Activated T-helper 9 cell treated with anti-CD3 and anti-CD28 coated beads, Interleukin-2, amount 50 U/mL, for 16 hours (primary cell): ENCODE measurements at places on chromosomes 2 and 18.

DNA sequence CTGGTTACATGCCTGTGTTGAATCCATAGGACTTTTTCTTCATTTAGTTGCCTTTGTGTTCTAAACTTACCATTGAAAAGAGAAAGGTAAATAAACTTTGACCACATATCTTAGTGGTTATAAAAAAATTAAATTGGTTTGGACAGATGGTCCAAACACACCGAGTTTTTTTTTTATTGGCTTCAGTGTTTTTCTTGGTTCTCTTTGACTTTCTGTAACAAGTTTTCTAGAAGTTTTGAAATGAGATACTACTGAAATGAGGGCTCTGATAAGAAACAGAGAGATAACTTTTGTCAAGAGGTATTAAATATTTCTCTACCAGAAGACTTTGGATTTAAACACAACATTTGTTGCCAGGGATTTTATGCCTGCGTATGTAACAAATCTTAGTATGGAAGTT is 20.7 kb downstream of the SPTBN1 start:
- DNase-seq, result no peak

DNA sequence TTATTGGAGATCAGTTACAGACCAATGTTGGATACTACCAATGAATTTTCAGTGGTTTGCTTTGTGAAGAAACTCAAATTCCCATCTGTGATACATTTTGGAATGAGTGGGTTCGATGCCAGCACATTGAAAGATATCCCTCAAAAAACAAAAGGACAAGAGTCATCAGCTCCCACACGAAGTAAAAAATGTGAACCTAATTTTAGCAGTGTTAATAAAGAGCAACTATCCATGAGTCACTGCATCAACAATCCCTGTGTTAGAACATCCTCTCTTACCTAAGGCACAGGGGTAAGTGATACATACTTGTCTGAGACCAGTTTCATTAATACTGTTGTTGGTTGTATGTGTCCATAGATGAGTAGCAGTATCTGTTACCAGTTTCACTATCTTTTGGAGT is 551.8 kb upstream of the SOX11 start:
- no peak for DNase-seq

- DNase-seq, result no peak
These were observed 157.4 kb downstream of the SOX11 start for GRCh38 chr2:5849562-5849961.

DNA sequence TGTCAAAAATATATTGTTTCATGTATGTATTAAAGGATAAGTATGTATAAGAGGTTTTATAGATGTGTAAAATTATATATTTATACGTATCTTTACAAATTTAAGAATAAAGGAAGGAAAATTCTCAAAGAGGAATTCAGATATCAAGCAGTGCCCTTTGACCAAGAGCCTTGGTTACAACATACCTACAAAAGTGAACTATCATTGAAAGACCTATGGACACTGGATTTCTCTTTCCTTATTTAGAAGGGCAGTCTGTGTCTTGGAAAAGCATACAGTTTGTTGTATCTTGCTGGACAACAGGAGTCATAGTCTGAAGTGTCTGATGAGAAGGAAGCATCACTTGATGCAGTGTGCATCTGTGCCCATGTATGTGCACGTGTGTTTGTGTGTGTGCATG is 21.8 kb upstream of the USP40 start:
- no peak for DNase-seq

GRCh38 chr2:46416739-46417403 is 62.5 kb upstream of the TMEM247 start:
- DNase-seq, result no peak

DNA sequence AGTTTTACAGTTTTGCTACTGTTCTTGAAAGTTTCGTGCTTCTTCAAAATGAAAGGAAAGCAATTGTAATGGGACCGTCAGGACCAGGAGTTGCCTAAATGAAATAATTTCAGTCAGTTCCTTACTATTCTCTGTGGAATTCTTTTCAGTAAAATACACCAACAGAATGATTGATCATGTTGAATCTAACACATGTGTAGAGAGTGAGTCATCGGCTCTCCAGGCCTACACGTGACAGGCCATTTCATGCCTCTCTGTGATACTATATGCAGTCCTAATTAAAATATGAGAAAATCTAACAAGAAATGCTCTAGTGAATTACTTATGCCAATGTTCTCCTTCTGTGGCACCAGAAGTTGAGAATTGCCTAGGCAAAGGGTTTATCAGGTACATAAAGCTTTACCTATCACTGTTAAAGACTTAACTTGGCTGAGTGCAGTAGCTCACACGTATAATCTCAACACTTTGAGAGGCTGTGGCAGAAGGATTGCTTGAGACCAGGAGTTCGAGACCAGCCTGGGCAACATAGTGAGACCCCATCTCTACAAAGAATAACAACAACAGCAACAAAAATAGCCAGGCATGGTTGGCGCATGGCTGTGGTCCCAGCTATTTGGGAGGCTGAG is 199.4 kb downstream of the LRRTM1 start:
- DNase-seq, result no peak

- DNase-seq, result no peak
These were observed 76.0 kb downstream of the EMX1 start for GRCh38 chr2:72993147-72993932.

GRCh38 chr2:15642815-15643500 is 51.3 kb downstream of the DDX1 start:
- no peak for DNase-seq

- DNase-seq, result no peak
These were observed 39.1 kb upstream of the FAM136A start for GRCh38 chr2:70340761-70341476.

GRCh38 chr2:173232956-173233744 is 121.5 kb upstream of the CDCA7 start:
- DNase-seq, result no peak

- DNase-seq, result no peak
These were observed 8.7 kb downstream of the CEP68 start for GRCh38 chr2:65064728-65065552.

- DNase-seq, result no peak
These were observed 1517.5 kb upstream of the PIK3C3 start for GRCh38 chr18:40437517-40437916.

GRCh38 chr2:134142903-134143302 is 111.0 kb upstream of the MGAT5 start:
- no peak for DNase-seq

- DNase-seq, result no peak
These were observed 317.3 kb downstream of the CELF4 start for GRCh38 chr18:37248281-37248680.

DNA sequence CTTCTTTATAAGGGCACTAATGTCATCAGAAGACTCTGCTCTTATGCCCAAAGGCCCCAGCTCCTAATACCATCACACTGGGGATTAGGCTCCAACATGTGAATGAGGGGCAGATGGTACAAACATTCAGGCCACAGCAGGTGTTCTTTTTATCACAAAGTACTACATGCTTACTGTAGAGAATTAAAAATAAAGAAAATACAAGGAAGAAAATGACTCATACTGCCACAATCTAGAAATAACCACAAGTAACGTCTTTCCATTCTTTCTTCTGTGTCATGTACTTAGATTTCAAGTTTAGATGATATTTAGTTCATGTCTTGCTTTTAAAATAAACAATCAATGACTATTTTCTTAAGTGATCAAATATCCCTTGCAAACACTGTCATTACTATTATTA is 100.3 kb upstream of the NEDD4L start:
- DNase-seq, result no peak

GRCh38 chr2:85854166-85854509 is 34.7 kb downstream of the ST3GAL5 start:
- no peak for DNase-seq

DNA sequence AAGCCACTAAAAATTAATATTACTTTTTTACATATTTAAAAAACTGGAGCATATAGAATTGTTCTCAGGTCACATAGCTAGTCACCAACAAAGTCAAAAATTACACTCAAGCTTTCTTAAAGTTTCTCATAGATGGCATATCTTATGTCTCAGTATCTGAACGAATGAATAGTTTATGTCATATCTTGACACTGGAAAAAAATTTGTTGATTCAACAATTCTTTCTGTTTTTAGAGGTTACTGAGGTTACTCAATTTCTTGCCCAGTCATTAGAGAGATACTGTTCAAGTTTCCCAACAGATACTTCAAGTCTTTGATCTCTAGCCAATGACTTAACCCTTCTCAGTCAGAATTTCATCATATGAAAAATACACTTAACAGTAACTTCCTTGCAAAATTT is 113.1 kb upstream of the XIRP2 start:
- no peak for DNase-seq

DNA sequence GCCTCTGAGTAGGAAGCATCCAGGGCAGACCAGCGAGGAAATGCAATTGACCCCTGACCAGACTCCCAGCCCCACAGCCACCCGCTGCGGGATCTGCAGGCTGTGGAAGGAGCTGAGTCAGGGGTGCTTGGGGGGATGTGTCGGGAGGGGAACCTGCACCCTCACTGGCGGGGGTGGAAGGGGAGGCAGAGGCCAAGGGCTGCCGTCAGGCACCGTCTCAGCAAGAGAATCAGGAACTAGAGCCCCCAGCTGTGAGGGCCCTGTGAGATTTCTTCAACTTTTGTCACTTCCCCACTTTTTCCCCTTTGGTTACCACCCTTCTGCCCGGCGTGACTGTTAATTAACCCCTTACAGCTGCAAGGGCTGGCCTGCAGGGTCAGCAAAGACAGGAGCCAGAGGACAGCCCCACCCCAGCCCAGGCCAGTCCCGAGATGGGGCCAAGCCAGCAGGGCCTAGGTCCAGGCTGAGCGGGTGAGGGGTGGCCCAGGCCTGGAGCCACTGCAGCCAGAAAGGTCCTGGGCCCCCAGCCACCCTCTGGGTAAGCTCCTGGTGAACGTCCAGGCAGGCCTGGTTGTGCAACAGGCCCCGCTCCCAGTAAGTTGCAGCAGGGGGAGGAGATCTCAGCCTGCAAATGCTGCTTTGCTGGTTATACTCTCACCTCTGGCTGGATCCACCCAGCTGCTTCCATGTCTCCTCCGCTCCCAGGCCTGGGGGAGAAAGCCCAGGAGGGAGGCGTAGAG is 147.0 kb upstream of the ID2 start:
- DNase-seq, result no peak

GRCh38 chr18:13444430-13445240 is 226.1 kb downstream of the LDLRAD4 start:
- DNase-seq, result no peak

GRCh38 chr18:63195326-63196159 is 124.0 kb downstream of the BCL2 start:
- DNase-seq, result no peak

GRCh38 chr2:163133602-163134001 is 295.0 kb upstream of the KCNH7 start:
- DNase-seq, result no peak

DNA sequence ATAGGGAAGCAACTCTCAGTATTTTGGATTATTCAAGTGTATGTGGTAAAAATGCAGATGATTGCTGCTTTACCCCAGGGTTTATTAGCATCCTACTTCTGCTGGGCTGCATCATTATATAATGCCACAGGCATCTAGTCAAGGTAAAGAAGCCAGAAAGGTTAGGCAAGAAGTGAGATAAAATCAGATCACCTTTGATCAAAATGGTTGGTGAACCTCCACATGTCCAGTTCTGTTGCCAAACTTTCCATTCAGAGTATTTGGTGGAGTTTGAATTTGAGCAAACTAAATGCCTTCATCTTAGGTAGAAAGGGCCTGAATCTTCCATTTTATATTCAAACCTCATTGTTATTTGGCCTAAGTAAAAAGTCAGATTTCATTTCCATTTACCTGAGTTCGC is 29.7 kb upstream of the NOSTRIN start:
- no peak for DNase-seq

DNA sequence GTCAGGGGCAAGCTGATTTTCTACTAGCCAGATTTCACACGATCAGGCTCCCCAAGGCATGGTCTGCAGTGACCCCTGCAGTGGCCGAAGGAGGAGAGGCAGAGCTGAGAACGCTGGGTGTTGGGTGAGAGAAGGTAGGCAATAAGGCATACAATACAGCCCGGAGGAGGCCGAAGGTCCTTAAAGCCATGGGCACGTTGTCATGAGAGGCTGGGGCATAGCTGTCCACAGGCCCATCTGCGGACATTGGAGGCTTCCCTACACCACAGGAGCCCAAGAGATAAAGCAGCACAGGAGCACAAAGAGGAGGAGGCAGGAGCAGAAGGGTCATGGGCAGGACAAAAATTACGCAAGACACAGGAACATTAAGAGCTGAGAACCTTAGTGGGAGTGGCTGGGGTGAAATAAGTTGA is 16.7 kb upstream of the BZW1 start:
- no peak for DNase-seq

DNA sequence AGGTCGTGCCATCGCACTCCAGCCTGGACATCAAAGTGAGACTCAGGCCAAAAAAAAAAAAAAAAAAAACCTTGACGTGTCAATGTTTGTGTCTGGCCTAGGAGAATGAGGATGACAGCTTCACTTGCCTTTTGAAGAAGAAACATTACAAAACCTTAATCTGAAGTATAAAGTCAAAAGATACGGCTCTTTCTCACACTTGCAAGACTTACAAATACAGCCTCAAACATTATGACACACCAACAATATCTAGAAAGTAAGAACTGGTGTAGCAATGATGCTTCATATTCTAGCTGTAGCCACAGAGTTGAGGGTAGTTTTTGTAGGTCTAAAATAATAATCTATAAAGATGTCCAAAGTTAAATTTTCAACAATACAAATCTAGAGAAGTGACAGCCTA is 25.5 kb downstream of the MPPE1 start:
- DNase-seq, result no peak

GRCh38 chr18:61459896-61460648 is 126.8 kb downstream of the CDH20 start:
- no peak for DNase-seq

- no peak for DNase-seq
These were observed 250 bp upstream of the SPEG start for GRCh38 chr2:219434468-219434717.

GRCh38 chr2:240983361-240983995 is 14.9 kb upstream of the SNED1 start:
- no peak for DNase-seq

DNA sequence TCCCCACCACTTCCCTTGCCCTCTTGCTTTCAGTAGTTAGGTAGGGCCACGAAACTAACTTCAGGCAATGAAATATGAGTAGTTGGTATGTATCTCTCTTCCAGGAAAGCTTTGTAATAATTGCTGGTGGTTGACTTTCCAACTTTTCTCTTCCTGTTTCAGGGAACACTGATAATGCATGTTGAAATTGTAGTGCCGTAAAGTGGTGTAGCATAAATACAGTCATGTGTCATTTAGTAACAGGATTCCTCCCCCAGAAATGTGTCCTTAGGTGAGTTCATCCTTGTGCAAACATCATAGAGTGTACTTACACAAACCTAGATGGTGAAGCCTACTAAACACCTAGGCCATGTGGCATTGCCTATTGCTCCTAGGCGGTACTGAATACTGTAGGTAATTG is 429.2 kb downstream of the PID1 start:
- DNase-seq, result no peak

DNA sequence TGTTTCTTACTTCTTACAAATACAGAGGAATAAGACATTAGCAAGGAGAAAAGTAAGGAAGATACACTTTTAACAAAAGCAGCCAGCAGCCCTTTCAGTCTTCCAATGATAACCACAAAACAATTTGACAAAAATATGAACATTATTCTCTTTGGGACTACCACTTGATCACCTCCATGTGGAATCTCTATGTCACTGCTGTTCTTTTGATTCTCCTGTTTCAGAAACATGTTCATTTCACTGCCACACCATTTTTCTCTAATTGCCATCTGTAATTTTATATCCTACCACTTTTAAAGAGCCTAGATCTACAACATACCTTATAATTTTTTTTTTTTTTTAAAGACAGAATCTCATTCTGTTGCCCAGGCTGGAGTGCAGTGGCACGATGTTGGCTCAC is 10.9 kb downstream of the INO80D start:
- no peak for DNase-seq

- no peak for DNase-seq
These were observed 167.1 kb downstream of the RAB3GAP1 start for GRCh38 chr2:135219226-135219625.

- DNase-seq, result no peak
These were observed 30.0 kb upstream of the ANKRD44 start for GRCh38 chr2:197340591-197340990.
